Fibroblast of skin of scalp (primary cell): ENCODE measurements at places on chromosomes 12 and 14.
A peak's percentile ranks its signal among the peaks of the same experiment; 100 is the strongest.

GRCh38 chr12:66014818-66015217 is 115.7 kb downstream of the LLPH start:
- DNase-seq = peak; percentile 53

DNA sequence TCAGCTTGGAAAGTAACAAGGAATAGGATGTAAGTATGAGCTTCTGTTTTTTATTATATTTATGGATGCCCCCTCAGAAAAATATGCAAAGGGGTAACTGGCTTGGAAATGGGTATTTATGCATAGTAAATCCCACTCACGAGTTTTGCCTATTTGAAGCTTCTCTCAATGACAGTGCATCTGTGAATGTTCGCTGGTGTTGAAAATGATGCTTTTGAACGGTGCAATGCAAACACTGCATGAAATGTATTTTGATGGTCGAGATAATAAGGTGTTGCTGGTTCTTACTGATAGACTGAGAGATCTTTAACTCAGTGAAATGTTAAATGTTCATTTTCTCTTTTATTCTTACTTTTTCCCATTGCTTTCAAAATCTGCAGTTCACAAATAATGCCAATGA is 36.0 kb upstream of the PSEN1 start:
- no peak for DNase-seq

DNA sequence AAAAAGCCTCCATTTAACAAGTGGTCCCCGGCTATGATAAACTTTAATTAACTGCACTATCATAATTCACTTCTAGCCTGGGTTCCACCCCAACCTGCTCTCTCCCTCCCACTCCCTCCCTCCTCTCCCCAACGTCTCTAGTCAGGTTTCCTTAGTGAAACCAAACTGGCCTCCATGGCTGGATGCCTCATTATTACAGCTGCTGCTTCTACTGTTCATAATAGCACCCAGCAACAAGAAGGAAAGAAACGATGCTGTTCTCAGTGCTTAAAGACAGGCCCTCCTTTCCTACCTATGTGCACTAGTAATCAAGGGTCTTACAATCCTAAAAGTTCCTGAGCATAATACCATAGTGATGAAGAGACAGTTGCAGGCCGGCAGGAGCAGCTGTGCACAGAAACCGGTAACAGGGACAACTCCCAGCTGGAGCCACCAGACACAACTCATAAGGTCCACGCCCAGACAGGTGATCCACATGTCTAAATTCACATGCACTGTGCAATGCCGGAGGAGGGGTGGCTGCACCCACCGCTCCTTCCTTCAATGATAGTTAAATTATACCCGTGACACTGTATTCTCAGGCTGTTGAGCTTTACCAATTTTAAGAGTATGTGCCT is 6.2 kb downstream of the IRF2BPL start:
- DNase-seq = no peak

GRCh38 chr12:50215033-50215432 is 47.9 kb upstream of the CERS5 start:
- peak; percentile 47 for DNase-seq

GRCh38 chr14:90355540-90356518 is 24.1 kb upstream of the NRDE2 start:
- no peak for DNase-seq

GRCh38 chr14:65098586-65098985 is 3.7 kb downstream of the MAX start:
- DNase-seq = no peak

DNA sequence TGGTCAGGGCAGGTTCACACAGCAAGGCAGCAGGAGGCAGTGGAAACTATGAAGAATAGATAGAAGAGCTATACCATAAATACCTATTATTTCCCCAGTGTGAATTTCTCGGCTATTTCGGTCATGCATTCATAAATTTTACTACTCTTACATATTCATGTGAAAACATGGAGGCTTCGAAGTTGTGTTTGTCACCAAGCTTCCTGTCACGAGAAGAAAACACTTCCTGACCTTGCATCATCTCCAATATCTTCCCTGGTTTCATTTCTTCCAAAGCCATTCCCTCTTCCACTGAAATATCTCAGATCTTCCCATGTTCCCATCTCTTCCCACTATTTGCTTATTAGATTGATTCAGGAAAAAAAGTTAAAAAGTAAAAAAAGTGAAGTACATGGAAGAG is 80.4 kb downstream of the CPNE8 start:
- no peak for DNase-seq

DNA sequence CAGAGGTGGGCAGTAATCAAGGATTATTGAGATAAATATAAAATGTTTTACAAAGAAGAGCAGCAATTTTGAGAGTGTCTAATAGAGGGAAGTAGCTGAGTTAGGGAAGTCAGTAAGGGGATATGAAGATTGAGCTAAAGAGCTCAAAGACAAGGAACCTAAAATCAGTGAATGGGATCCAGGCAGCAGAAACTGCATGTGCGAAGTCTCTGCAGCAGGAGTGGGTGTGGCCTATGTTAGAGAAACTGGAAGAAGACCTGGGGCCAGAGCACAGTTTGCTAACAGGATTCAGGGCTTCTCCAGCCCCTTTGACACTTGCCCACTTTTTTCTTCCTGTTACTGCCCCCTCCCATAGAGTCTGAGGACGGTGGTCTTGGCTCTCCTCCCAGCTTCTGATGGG is 36.3 kb upstream of the PLXNC1 start:
- no peak for DNase-seq

GRCh38 chr12:99960311-99960710 is 24.4 kb downstream of the ANKS1B start:
- DNase-seq = no peak

DNA sequence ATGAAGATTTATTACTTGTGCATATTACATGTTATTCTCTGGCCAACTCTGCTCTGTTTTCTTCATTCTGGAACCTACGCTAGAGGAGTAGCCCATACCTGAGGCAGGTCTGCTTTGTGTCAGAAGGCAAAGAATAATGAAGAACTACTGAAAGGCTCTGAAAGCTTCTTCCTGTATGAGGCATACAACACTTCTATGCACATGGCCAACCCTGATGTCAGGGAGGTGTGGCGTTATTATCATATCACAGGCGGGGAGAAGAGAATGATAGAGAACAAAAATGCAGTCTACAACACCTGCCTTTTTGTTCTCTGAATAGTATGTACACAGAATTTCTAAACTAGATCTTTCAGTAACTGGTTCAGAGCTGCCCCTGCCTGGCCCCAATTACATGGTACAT is 32.5 kb upstream of the CRY1 start:
- no peak for DNase-seq

- DNase-seq = no peak
Observed at GRCh38 chr12:6818222-6818621, 3.4 kb upstream of the GPR162 start.

- DNase-seq = no peak
Observed at GRCh38 chr12:56988207-56988739, 18.1 kb downstream of the ZBTB39 start.

DNA sequence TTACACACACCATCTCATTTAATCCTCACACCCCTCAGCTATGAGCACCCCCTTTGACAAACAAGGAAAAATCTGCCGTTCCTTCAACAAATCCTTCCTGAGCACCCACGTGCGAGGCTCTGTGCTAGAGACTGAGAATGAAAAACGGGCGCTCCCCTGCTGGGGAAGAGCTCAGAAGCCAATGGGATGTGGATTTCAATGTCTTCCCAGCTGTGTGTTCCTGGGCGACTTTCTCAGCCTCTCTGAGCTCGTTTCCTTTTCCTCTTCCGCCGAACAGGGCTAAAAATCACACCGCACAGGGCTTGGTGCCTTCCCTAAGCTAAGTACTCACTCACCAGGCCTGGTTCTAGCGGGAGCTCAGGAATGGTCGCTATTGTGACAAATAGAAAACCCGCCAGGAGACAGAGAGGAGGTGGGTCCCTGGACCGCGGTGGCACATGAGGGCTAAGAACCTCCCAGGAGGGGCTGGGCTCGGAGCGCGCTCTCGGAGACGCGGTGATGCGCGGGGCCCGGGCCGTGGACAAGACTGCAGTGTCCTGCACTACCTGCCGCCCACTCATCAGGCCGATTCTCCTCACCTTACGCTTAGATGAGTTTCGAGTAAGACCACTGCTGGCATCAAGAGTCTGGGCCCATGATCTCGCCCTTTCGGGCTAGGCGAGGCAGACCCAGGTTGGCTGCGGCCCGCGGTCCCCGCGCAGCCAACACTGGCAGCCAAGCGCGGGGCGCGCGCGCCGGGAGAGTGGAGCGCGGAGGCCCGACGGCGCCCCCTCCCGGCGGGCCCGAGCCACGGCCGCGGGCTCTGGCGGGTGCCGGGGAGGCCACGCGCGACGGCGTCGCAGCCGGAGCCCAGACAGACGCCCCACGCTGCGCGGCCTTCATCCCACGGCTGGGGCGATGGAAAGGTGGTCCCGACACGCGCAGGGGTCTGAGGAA is 17.0 kb downstream of the ZDHHC22 start:
- no peak for DNase-seq

- no peak for DNase-seq
Observed at GRCh38 chr12:132478845-132479244, 11.1 kb upstream of the FBRSL1 start.

- DNase-seq = no peak
Observed at GRCh38 chr14:97039717-97040363, 242.7 kb downstream of the VRK1 start.

GRCh38 chr14:25570483-25570882 is 520.5 kb upstream of the STXBP6 start:
- no peak for DNase-seq

DNA sequence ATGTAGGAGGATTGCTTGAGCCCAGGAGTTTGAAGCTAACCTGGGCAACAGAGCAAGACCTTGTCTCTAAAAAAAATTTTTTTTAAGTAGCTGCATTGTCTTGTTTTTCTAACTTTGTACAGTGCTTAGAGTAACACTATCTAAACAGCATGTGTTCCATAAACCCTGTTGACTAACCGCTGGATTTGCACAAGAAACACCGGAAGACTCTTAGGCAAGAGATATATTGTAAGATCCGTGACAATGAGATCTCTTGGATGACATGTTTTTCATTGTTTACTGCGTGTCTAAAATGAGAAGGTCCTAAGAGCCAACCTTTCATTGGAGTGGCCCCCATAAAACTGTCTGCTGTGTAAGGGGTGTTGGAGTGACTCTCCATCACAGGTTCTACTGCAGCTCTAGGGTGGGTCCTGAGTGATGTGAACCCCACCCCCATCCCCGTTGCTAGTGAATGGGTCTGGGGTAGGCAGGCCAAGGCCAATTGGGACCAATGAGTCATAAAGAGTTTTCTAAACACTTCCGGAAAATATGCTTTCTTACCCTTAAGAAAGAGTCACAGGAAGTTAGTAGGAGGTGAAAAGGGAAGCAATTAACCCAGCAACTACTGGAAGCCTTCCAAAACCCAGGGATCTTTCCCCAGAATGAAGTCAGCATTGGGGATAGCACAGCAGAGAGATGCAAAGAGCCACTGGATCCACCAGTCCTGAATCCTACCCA is 24.3 kb upstream of the PCNX1 start:
- peak; percentile 73 for DNase-seq

GRCh38 chr14:29062976-29063375 is 296.4 kb downstream of the FOXG1 start:
- no peak for DNase-seq

- no peak for DNase-seq
Observed at GRCh38 chr12:41101806-41102205, 86.3 kb upstream of the PDZRN4 start.

- DNase-seq = peak; percentile 42
Observed at GRCh38 chr12:45671254-45671653, 58.3 kb upstream of the ARID2 start.

DNA sequence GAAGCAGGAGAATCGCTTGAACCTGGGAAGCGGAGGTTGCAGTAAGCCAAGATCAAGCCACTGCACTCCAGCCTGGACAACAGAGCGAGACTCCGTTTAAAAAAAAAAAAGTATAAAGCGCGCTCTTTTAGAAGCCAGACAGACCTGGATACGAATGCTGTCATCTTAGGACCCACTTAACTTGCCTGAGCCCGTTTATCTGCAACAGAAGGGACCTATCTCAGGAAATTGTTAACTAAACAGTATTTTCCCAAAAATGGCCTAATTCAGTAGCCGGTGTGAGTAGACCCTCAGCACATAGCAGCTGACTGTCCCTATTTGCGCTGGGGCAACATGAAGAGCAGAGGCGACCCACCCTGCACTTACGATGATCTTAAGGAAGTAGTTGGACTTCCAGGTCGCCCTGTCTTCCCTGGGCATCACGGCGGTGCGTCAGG is 529 bp downstream of the RPLP0 start:
- no peak for DNase-seq

- DNase-seq = peak; percentile 78
Observed at GRCh38 chr12:52499806-52500560, 6.9 kb upstream of the KRT6A start.

- DNase-seq = no peak
Observed at GRCh38 chr12:101209319-101210302, at the start of gene SLC5A8. Gene SLC5A8 (minus strand): TSS chr12:101210238. CDS start chr12:101209848, 390 bp downstream.

DNA sequence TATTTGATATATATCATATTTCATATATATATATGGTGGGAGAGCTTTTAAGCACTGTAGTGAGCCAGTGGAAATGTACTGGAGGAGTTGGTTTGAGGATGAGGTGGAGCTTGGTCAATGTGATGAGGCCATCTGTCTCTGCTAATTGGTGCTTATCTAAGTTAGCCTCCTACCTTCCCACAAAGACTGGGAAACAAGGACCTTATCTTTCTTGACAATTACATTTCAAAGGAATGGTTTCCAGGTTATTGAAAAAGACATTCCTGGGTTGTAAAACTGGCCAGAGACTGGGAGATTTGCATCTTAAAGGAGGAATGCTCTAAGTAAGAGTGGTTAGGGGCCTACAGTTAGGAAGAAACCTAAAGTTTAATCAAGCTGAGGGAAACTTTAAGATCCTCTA is 212.8 kb upstream of the SYT1 start:
- no peak for DNase-seq
